B cell (primary cell): ENCODE measurements at places on chromosomes 2 and 18. TPM values are rescaled to one million over a fixed set of nuclear protein-coding genes. Genes with fewer than 3 reads are reported as not detected.

DNA sequence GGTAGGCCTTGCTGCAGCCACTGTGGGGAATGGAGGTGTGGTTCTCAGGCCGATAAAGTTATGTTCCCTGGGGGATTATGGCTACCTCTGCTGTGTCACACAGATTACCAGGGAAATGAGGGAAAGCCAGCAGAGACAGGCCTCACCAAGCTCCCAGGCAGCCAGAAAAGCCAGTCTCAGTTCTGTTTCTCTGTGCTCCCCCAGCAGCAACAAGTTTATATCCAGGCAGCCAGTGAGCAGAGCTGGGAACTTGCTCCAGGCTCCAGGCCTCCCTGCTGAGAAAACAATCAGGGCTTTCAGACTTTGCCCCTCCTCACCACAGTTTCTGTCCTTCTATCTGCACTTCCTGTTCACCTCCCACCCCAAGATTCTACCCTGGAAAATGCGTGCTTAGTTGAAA, 596.6 kb upstream of the GYPC start:
- H3K4me1 ChIP-seq, result no peaks in the 10 kb centered on the region
- no peaks in the 10 kb centered on the region for H3K36me3 ChIP-seq
- DNase-seq, result no peak
- H3K27me3 ChIP-seq, result no peaks in the 10 kb centered on the region
- no peak overlapping the region for H3K27ac ChIP-seq
- no peak overlapping the region for H3K4me3 ChIP-seq

- H3K4me3 ChIP-seq, result no peak overlapping the region
- peaks cover 3% of the 10 kb centered on the region for H3K4me1 ChIP-seq
- no peak overlapping the region for H3K27ac ChIP-seq
- H3K36me3 ChIP-seq, result no peaks in the 10 kb centered on the region
- DNase-seq, result no peak
Observed at GRCh38 chr18:74013955-74014354, 133.7 kb downstream of the FBXO15 start.

DNA sequence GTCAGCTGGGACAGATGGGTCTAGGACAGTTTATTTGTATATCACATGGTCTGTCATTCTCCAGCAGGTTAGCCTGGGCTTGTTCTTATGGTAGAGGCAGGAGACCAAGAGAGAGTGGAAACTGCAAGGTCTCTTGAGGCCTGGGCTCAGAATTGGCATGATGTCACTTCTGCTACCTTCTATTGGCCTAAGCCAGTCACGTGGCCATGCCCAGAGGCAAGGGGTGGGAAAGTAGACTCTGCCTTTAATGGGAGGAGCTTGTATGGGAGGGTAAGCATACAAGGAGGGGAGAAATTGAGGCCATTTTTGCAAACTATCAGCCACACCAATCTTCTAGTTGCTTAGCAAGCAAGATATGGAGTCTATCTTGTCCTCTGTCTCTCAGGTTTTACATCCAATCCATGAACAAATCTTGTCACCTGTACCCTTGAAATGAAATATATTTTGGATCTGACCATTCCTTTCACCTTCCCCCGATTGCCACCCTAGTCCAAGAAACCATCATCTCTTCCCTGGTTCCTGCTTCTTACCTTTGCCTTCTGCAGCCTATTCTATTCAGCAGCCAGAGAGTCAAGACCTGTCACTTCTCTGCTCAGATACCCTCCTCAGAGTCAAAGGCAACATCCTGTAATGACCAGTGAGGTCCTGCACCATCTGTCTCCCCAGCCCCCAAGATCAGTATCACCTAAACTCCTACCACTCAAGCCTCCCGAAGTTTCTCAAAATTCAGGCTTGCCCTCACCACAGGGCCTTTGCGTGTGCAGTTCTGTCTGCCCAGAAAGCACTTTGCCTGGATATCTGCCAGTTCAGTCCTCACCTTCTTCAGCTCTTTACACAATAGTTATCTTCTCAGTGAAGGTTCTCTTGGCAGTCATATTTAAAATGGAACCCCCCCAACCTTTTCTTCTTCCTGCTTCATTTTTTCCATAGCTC, 240.0 kb downstream of the LOXHD1 start:
- no peak for DNase-seq
- no peaks in the 10 kb centered on the region for H3K36me3 ChIP-seq
- no peak overlapping the region for H3K27ac ChIP-seq

GRCh38 chr18:12772111-12772510, 69.3 kb downstream of the PSMG2 start:
- no peak overlapping the region for H3K4me3 ChIP-seq
- DNase-seq, result no peak
- H3K36me3 ChIP-seq, result no peaks in the 10 kb centered on the region
- H3K27ac ChIP-seq, result no peak overlapping the region
- H3K4me1 ChIP-seq, result no peaks in the 10 kb centered on the region

DNA sequence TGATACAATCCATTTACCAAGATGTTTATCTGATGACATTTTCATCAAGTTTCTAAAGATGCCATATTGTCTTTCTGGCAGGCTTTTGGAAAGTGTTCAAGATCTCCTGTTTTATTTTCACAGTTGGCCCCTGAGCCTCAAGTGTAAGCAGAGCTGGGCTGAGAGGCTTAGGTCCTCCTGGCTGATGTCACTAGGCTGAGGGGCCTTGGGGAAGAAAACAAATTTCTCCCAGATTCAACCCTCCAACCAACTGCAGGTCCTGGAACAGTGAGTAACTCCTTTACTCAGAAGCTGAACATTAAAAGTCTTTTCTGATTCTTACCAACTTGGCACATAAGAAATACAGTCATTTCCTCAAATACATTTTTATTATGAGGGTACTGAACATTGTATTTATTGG, 14.9 kb upstream of the IL1RL1 start:
- peaks cover 7% of the 10 kb centered on the region for H3K27me3 ChIP-seq
- peaks cover 3% of the 10 kb centered on the region for H3K4me1 ChIP-seq
- no peaks in the 10 kb centered on the region for H3K36me3 ChIP-seq

The RPL31 gene
- 1,787 and 2,170 TPM in 2 replicates for polyA plus RNA-seq

The PAX8 gene
- 0.45 TPM in 2 replicates for polyA plus RNA-seq

GRCh38 chr2:118856978-118857676, 9.7 kb upstream of the EN1 start:
- H3K4me1 ChIP-seq, result peaks cover 57% of the 10 kb centered on the region
- H3K36me3 ChIP-seq, result no peaks in the 10 kb centered on the region
- DNase-seq, result peak; percentile 50
- H3K27ac ChIP-seq, result no peak overlapping the region
- H3K4me3 ChIP-seq, result no peak overlapping the region
- peaks cover 96% of the 10 kb centered on the region for H3K27me3 ChIP-seq

The SLC11A1 gene
- polyA plus RNA-seq, result 25.1 and 65.3 TPM in 2 replicates

GRCh38 chr18:22626771-22627170, 209.1 kb upstream of the CTAGE1 start:
- no peak overlapping the region for H3K27ac ChIP-seq
- no peaks in the 10 kb centered on the region for H3K4me1 ChIP-seq
- no peaks in the 10 kb centered on the region for H3K36me3 ChIP-seq
- H3K4me3 ChIP-seq, result no peak overlapping the region
- no peak for DNase-seq
- H3K27me3 ChIP-seq, result no peaks in the 10 kb centered on the region

GRCh38 chr2:215356948-215357461, 45.1 kb downstream of the ATIC start:
- H3K4me1 ChIP-seq, result no peaks in the 10 kb centered on the region
- no peak for DNase-seq
- peaks cover under 1% of the 10 kb centered on the region for H3K36me3 ChIP-seq
- no peak overlapping the region for H3K27ac ChIP-seq
- H3K27me3 ChIP-seq, result no peaks in the 10 kb centered on the region
- no peak overlapping the region for H3K4me3 ChIP-seq

GRCh38 chr2:166011660-166012059, 58.1 kb upstream of the TTC21B start:
- H3K4me1 ChIP-seq, result no peaks in the 10 kb centered on the region
- no peaks in the 10 kb centered on the region for H3K27me3 ChIP-seq
- H3K27ac ChIP-seq, result no peak overlapping the region
- H3K4me3 ChIP-seq, result no peak overlapping the region

- no peaks in the 10 kb centered on the region for H3K27me3 ChIP-seq
- H3K4me3 ChIP-seq, result peak overlapping the region; percentile 94
- peaks cover 55% of the 10 kb centered on the region for H3K4me1 ChIP-seq
- H3K36me3 ChIP-seq, result peaks cover 13% of the 10 kb centered on the region
Observed at GRCh38 chr2:113888641-113889470, 1.0 kb upstream of the ACTR3 start.

DNA sequence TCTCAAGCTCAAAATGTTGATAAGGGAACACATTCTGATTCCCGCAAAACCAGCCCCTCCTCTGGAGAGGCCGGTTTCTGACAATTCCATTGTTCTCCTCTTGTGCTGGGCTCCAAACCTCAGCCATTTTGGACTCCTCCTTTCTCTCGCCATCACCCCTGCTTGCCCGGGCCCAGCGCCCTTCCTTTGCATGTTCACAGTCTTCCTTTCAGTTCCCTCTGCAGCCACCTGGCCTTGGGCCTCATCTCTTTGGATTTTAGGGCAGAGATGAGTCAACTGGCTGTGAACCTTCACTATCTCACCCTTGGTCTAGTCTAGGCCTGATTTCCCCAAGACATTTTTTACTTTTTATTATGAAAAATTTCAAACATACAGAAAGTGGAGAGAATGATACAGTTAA, 155.9 kb upstream of the MAP3K20 start:
- H3K36me3 ChIP-seq, result no peaks in the 10 kb centered on the region
- DNase-seq, result no peak
- H3K27me3 ChIP-seq, result no peaks in the 10 kb centered on the region
- H3K4me1 ChIP-seq, result no peaks in the 10 kb centered on the region
- H3K27ac ChIP-seq, result no peak overlapping the region

DNA sequence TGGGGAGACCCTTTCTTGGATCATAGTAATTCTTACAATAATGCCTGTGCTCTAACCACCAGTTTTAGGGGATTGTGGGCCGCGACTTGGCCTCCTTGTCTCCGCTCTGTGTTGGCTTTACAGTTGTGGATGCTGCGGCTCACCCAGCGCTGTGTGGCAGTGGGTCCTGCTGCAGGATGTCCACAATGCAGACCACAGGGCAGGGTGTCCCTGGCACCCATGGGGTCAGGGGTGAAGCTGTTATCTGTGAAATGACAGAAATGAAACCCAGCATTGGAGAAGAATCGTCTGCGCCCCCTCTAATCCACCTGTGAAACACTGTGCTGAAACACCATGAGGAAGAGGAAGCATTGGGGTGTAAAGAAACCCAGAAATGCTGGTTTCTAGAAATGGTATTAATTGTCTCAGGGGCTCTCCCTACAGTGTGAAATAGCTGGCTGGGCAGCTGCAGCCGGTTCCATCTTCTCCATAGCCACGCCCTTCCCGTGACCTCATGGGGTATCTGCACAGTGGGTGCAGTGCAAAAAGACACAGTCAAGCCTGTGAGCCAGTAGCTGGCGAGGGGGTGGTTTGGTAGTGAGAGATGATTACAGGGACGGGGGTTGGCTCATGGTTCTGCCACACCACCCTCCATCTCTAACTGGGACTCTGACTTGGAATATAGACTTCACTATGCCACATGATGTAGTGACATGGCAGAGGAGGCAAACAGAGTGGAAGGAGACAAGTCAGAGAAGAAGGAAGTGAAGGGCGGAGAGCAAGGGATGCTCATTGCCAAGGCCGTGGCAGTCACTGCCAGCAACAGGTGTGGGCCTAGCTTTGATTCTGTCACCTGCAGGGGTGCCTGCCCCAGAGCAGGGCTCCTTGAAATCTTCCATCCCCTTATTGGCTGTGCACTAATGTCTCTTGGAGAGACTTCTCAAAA, 16.2 kb downstream of the INPP4A start:
- H3K27ac ChIP-seq, result peak overlapping the region; percentile 34
- no peaks in the 10 kb centered on the region for H3K27me3 ChIP-seq
- H3K4me1 ChIP-seq, result peaks cover 73% of the 10 kb centered on the region
- no peaks in the 10 kb centered on the region for H3K36me3 ChIP-seq
- peak overlapping the region; percentile 24 for H3K4me3 ChIP-seq

- peak; percentile 10 for DNase-seq
- no peaks in the 10 kb centered on the region for H3K36me3 ChIP-seq
- no peaks in the 10 kb centered on the region for H3K27me3 ChIP-seq
- H3K4me1 ChIP-seq, result peaks cover 4% of the 10 kb centered on the region
- H3K4me3 ChIP-seq, result no peak overlapping the region
Observed at GRCh38 chr2:48112911-48113680, 206.8 kb upstream of the FBXO11 start.

The MDH1B gene
- 0.17 TPM in 1 of 2 replicates, not detected in the other for polyA plus RNA-seq

The PTPN4 gene
- polyA plus RNA-seq, result 10.7 and 12.6 TPM in 2 replicates

The HAAO gene
- 6.2 and 6.4 TPM in 2 replicates for polyA plus RNA-seq

The C18orf54 gene
- 0.60 and 0.78 TPM in 2 replicates for polyA plus RNA-seq

DNA sequence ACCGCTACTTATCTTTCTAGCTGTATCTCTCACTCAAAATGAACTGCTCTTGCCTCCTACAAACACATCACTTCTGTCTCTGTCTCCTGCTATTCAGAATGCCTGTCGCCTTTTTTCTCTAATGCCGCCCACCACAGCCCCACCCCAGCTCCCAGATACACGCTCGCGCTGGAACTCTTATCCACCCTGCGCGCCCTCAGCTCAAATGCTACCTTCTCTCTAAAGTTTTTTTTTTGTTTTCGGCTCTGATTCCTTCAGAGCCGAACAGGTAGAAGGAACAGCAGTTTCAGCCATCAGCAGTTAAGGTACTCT, 3.9 kb upstream of the SOS1 start:
- H3K4me3 ChIP-seq, result peak overlapping the region; percentile 72
- H3K27me3 ChIP-seq, result no peaks in the 10 kb centered on the region
- H3K36me3 ChIP-seq, result no peaks in the 10 kb centered on the region
- H3K4me1 ChIP-seq, result peaks cover 47% of the 10 kb centered on the region
- peak overlapping the region; percentile 94 for H3K27ac ChIP-seq
- DNase-seq, result no peak

GRCh38 chr2:135512099-135512498, 18.9 kb downstream of the ZRANB3 start:
- DNase-seq, result no peak
- H3K36me3 ChIP-seq, result no peaks in the 10 kb centered on the region
- H3K27me3 ChIP-seq, result no peaks in the 10 kb centered on the region
- H3K27ac ChIP-seq, result no peak overlapping the region

GRCh38 chr2:241110607-241111439, 8.7 kb upstream of the MTERF4 start:
- H3K27ac ChIP-seq, result peak overlapping the region; percentile 89
- peaks cover 35% of the 10 kb centered on the region for H3K4me1 ChIP-seq
- no peaks in the 10 kb centered on the region for H3K27me3 ChIP-seq
- H3K36me3 ChIP-seq, result peaks cover 29% of the 10 kb centered on the region
- DNase-seq, result peak; percentile 88
- no peak overlapping the region for H3K4me3 ChIP-seq

- H3K4me3 ChIP-seq, result no peak overlapping the region
- H3K27me3 ChIP-seq, result no peaks in the 10 kb centered on the region
- H3K27ac ChIP-seq, result no peak overlapping the region
- DNase-seq, result no peak
- no peaks in the 10 kb centered on the region for H3K36me3 ChIP-seq
Observed at GRCh38 chr2:173868406-173868805, 96.8 kb downstream of the SP3 start.

DNA sequence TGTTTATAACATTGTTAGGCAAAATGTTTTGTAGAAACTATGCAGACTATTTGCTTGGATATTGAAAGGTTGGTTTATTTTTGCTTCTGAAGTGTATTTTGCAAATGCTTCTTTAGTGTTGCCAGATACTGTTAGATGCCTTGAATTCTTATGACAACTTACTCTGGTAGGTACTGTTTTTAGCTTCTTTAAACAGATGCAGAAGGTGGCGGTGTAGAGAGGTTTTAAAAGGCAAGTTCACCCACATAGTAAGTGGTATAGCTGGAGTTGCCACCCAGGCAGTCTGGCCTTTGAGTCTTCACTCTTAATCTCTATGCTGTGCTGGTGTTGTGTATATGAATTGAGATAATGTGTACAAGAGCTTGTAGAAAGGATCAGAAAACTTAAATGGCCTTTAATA, 3.6 kb downstream of the PCYOX1 start:
- H3K27me3 ChIP-seq, result no peaks in the 10 kb centered on the region
- peaks cover 6% of the 10 kb centered on the region for H3K4me1 ChIP-seq
- no peak overlapping the region for H3K27ac ChIP-seq
- H3K4me3 ChIP-seq, result no peak overlapping the region

GRCh38 chr2:233124421-233125080, 64.4 kb downstream of the INPP5D start:
- H3K27ac ChIP-seq, result peak overlapping the region; percentile 80
- peaks cover 8% of the 10 kb centered on the region for H3K36me3 ChIP-seq
- H3K27me3 ChIP-seq, result no peaks in the 10 kb centered on the region
- H3K4me1 ChIP-seq, result peaks cover 50% of the 10 kb centered on the region
- DNase-seq, result peak; percentile 93
